Cerebellar nuclear complex (tissue), 1 donor: ENCODE measurements at places on chromosomes 12 and 14.
A peak's percentile ranks its signal among the peaks of the same experiment; 100 is the strongest.

DNA sequence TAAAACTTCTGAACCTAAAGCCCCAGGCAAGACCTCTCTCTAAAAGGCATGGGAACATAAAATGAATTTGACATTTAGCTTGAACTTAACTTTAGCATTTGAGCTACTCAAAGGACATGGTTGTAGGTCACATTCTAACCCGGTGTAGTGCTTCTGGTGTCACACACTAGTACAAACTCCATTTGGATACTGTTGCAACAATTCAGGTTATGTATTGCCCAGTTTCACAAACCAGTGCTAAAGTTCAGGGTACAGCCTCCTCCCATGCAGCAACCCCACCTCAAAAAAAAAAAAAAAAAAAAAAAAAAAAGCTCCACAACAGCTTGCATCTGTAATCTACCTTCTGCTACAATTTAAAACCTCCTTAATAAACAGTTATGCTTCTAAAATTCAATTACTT lies 7.8 kb downstream of the PPTC7 start:
- no peak for DNase-seq

DNA sequence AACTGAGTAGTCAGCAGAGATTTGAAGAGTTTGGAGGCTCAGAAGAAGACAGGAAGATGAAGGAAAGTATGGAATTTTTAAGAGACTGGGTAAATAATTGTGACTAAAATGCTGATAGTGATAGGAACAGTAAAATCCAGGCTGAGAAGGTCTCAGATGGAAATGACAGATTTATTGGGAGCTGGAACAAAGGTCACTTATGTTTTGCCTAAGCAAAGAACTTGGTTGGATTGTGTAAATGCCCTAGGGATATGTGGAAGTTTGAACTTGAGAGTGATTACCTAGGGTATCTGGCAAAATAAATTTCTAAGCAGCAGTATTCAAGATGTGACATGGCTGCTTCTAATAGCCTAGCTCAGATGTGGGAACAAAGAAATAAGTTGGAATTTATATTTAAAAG lies 180.9 kb downstream of the TRHDE start:
- no peak for DNase-seq

GRCh38 chr14:69428289-69428998 lies 30.0 kb downstream of the SLC39A9 start:
- no peak for DNase-seq

- DNase-seq, result no peak
Measured at GRCh38 chr14:97571866-97572555, 774.8 kb downstream of the VRK1 start.

DNA sequence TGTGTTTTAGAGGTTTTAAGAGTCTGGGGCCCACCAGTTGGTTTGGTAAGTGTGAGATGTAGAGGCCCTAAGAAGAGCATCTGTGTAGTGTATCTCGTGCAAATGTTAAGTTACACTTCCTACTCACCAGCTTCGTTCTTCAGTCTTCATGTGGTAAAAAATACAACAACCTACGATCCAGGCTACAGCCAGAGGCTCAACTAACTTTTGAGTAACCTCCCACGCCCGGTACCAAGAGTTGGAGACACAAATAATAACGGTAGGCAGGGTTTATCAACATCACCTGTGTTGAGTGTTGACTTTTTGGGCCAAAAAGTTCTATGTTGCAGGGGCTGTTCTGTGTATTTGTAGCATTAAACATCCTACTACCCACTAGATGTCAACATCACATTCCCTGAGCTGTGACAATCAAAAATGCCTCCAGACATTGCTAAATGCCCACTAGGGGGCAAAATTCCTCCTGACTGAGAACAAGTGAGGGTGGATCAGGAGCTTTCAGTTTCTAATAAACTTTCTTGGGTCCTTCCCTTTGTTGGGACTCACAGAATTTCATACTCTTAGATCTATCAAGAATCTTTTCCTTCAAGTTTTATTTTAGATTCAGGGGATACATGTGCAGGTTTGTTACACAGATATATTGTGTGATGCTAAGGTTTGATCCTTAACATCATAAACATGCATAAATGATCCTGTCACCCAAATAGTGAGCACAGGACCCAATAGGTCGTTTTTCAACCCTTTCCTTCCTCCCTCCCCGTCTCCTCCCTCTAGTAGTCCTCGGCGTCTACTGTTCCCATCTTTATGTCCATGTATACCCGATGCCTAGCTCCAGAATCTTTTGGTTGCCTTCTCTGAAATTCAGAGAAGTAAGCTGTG lies 94.7 kb downstream of the SLC2A13 start:
- DNase-seq, result no peak

GRCh38 chr12:92436856-92437255 lies 265.9 kb upstream of the PLEKHG7 start:
- no peak for DNase-seq

- DNase-seq, result no peak
Measured at GRCh38 chr12:7557227-7557626, 53.6 kb upstream of the CD163 start.

DNA sequence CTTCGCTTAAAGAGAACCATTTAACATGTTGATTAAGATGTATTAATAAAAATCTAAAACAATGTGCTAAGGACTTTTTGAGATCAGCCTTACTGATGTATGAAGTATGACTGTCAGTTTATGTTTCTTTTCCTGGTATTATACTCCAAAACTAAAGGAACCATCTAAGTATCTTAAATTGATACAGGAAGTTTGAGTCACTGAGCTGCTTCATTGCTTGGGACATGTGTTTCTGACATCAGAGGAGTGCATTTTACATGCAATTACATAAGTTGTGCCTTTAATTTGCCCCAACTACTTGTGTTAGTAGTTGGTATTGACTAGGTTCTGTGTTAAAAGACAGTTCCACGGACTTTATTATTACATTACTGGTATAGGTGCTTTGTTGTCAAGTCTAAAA lies 50.9 kb downstream of the PROX2 start:
- DNase-seq, result no peak

DNA sequence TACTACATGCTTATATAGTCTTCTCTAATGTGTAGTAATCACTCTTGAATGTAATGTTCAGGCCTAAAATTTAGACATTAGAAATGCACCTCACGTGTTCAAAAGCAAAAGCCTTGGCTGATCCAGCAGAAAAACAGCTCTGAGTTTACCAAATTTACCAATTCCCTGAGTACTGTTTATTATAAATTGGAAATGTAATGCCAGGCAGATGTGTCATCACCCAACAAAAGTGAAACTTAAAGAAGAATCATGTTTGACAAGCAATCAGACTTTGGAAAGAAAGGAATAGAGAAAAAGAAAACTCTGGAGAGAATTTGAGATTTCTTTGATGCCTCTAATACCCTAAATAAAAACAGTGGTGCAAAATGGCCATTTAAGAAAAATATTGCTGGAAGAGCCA lies 26.5 kb upstream of the STRAP start:
- no peak for DNase-seq

GRCh38 chr12:63997198-63997597 lies 152.7 kb downstream of the SRGAP1 start:
- no peak for DNase-seq

DNA sequence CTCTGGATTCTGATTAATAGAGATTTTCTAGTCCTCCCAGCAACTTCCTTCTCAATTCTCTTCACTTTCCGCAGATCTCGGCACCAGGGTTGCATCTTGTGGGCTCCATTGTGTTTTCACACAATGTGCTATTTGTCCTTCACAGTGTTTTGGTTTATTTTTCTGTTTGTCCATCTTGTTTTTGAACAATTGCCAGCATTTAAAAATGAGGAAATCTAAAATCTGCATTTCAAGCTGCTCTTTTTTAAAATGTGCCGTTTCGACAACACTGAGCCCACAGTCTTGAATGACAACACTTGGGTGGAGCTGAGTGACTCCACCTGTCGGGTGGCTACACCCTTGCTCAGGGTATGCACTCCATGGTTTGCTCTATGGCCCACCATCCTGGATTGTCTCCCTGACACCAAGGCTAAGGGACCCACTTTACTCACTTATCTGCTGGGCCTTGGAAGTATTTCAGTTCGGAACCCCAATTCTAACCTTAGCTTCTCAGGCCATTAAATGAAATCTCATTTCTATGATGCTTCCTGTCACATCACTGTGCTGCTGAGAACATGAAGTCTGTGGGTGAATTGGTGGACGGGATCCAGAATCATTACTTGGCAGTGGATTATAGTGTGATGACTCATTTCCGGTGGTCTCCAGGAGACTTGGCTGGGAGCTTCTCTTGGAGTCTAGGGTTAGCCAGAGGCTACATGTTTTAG lies 3.4 kb upstream of the MYRFL start:
- no peak for DNase-seq

DNA sequence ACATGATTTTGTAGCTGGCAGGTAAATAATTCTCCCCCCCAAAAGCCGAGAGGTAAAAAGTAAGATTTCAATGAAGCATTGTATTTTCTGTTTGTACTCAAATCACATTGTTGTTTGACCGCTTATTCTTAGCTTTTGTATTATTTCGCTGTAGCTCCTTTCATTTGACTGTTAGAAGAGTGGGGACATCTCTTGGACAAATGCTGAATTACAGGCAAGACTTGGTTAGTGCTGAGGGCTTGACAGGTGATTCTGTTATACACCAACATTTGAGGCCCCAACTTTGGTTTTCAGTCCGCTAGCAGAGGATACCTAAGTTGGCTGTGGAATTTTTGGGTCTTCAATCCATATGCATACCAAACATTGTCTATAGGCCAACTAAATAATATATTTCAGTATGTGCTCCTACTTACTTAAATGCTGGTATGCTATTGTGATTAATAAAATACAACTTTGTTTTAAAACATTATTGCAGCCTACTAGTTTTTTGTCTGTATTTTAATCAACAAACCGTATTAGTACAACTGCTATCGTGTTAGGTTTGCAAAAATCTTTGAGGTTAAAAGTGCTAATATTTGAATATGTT lies 102.2 kb downstream of the ERC1 start:
- peak; percentile 13 for DNase-seq

- no peak for DNase-seq
Measured at GRCh38 chr12:104582739-104583138, 126.0 kb downstream of the CHST11 start.

GRCh38 chr14:105859717-105860614 lies 333.6 kb downstream of the TMEM121 start:
- DNase-seq, result no peak

- DNase-seq, result no peak
Measured at GRCh38 chr12:120376934-120377572, 8.1 kb upstream of the MSI1 start.

GRCh38 chr12:108446766-108447165 lies 68.3 kb upstream of the FICD start:
- DNase-seq, result no peak

DNA sequence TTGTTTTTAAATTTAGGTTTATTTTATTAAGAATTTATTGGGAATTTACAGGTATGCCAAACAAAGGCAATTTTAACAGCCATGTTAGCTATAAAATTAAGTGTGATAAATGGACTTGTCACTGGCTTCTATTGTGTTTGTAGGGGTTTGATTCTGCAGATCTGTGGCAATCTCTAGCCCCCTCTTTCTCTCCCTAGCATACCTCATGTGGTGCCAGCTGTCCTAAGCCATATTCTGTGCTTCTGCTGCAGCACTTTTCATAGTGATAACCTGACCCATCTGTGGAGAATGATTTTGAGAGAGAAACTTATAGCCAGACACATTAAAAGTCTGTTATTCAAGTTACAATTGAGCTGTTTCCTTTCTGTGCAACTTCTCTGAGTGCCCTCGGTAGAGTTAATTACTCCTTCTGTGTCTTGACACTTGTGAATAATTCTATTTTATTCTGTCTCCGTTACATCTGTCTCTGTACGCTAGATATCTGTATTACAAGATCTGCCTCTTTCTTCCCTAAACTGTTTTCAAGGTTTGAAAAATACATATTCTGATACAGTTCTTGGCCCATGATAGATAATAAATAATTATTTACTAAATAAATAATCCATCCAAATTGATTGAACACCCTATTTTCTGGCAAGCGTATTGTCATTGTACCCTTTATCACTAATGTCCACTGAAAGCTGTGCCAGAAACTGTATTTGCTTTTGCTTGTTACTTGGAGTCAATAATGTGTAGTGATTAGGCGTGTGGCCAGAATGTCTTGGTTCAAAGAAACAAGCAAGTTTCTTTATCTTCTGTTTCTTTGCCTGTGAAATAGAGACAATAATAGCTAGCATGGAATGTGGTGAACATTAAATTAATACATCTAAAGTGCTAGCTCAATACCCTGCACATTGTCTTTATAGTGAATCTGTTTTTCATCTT lies 40.0 kb downstream of the FRS2 start:
- no peak for DNase-seq

DNA sequence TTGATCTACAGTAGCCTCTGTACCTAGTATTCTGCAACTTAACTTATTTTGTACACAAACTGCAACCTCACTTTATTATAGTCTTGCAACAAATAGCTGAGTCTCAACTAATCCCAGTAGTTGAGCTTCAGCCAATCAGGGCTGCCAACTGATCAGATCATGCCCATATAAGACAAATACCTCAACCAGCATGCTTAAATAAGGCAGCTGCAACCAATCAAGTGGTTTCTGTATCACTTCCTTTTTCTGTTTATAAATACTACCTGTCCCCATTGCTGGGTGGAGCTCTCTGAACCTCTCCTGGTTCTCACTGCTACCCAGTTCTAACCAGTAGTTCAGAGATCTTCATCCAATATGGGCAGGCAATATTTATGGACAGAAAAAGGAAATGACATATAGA lies 248.5 kb upstream of the FBXO33 start:
- no peak for DNase-seq

GRCh38 chr12:61563665-61564450 lies 696.3 kb upstream of the USP15 start:
- no peak for DNase-seq

DNA sequence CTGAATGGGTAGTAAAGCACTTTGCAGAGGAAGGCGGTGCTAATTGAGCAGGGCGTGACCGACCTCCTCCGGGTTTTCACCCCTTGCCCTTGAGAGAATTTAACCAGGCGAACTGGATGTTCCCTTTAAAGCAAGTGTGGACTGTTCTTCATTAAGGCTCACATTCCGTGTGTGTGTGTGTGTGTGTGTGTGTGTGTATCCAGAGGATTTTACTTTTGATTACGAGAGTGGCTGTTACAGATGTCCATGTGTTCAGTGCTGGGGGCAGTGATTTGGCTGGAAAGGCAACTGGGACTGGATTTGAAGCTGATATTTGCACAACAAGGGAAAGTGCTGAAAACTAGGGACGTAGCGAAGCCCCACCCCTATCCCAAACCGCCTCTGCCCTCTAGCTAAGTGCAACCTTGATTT lies 2.2 kb downstream of the TMEM132C start:
- DNase-seq, result no peak

DNA sequence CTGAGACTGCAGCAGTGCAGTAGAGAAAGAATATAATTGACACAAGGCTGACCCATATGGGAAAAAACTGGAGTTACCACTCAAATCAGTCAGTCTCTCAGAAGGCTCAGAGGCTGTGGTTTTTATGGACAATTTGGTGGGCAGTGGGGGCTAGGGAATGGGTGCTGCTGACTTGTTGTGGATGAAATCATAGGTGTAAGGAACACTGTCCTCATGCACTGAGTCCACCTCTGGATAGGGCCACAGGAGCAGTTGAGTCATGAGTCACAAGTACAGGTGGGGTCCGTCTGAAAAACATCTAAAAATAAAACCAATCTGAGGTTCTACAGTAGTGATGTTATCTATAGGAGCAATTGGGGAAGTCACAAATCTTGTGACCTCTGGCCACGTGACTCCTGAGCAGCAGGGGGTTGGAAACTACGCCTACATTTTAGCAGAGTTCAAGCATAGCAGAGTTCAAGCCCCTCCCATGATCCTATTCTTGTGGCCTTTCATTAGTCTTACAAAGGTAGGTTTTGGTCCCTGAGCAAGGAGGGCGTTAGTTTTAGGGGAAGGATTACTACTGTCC lies 18.1 kb upstream of the SGPP1 start:
- DNase-seq, result no peak

- DNase-seq, result no peak
Measured at GRCh38 chr12:96456265-96456974, 33.0 kb upstream of the CFAP54 start.

- DNase-seq, result no peak
Measured at GRCh38 chr12:103834942-103835341, 6.1 kb downstream of the NT5DC3 start.
